A549 treated with dexamethasone at 1 μM for 4 hours (cell line): ENCODE measurements at places on chromosomes 11 and 22. TPM values are rescaled to one million over a fixed set of nuclear protein-coding genes. Genes with fewer than 3 reads are reported as not detected.

Gene CLCF1
- total RNA-seq = 28.8 to 36.7 TPM (median 32.5 TPM) in 5 replicates

Gene ZC3H12C
- 5.8 to 13.3 TPM (median 10.5 TPM) in 5 replicates for total RNA-seq

Gene OOSP1
- total RNA-seq = not detected in 5 replicates

Gene TLCD5
- 5.0 to 6.4 TPM (median 6.2 TPM) in 5 replicates for total RNA-seq

Gene OR51E2
- total RNA-seq = not detected in 5 replicates

Gene ADAMTS15
- total RNA-seq = 4.7 to 8.3 TPM (median 6.8 TPM) in 5 replicates

Gene CD248
- total RNA-seq = not detected in 5 replicates

Gene RIBC2
- 1.8 to 2.0 TPM (median 1.9 TPM) in 5 replicates for total RNA-seq

Gene SCUBE2
- 0.40 to 0.71 TPM (median 0.61 TPM) in 5 replicates for total RNA-seq

Gene UCP2
- total RNA-seq = 83.0 to 92.6 TPM (median 87.9 TPM) in 5 replicates

Gene CCDC81
- 0.15 to 0.27 TPM (median 0.19 TPM) in 5 replicates for total RNA-seq

Gene DBX1
- total RNA-seq = not detected in 5 replicates

Gene DDI1
- total RNA-seq = not detected in 5 replicates

Gene SLC5A1
- 0.02 to 0.11 TPM (median 0.07 TPM) in 5 replicates for total RNA-seq

Gene KRTAP5-7
- total RNA-seq = not detected in 5 replicates

Gene DNAJB13
- 0.56 to 0.95 TPM (median 0.78 TPM) in 5 replicates for total RNA-seq

Gene ARRB1
- 16.2 to 30.9 TPM (median 29.5 TPM) in 5 replicates for total RNA-seq

Gene PHETA2
- not detected in 5 replicates for total RNA-seq

Gene NXPE2
- 0.06 TPM in 1 of 5 replicates, not detected in the others for total RNA-seq

Gene CYP2D6
- 0.23 to 0.57 TPM (median 0.51 TPM) in 5 replicates for total RNA-seq

Gene RBFOX2
- 24.5 to 34.6 TPM (median 32.5 TPM) in 5 replicates for total RNA-seq

Gene RASD2
- 0.61 to 0.92 TPM (median 0.80 TPM) in 5 replicates for total RNA-seq

Gene VWA5A
- total RNA-seq = 0.13 to 0.24 TPM (median 0.18 TPM) in 5 replicates

Gene GAL3ST1
- total RNA-seq = 7.0 to 11.8 TPM (median 11.1 TPM) in 5 replicates

Gene CNGA4
- 0.06 to 0.09 TPM (median 0.07 TPM) in 5 replicates for total RNA-seq

Gene ROBO4
- total RNA-seq = 0.06 to 0.18 TPM in 2 of 5 replicates, not detected in the others

Gene FXYD6
- total RNA-seq = 0.11 to 0.39 TPM (median 0.31 TPM) in 5 replicates

Gene CASP5
- not detected in 5 replicates for total RNA-seq

Gene SEC14L3
- not detected in 5 replicates for total RNA-seq

Gene C11orf65
- total RNA-seq = 0.13 to 0.31 TPM (median 0.26 TPM) in 5 replicates

Gene GSTT2B
- total RNA-seq = 0.16 to 0.35 TPM (median 0.26 TPM) in 5 replicates

Gene ASRGL1
- 9.9 to 14.3 TPM (median 14.1 TPM) in 5 replicates for total RNA-seq

Gene MYO7A
- total RNA-seq = 0.92 to 1.4 TPM (median 1.3 TPM) in 5 replicates

Gene TSPAN32
- total RNA-seq = not detected in 5 replicates

Gene OR2D2
- not detected in 5 replicates for total RNA-seq

Gene RAG2
- not detected in 5 replicates for total RNA-seq

Gene TMEM218
- 19.6 to 23.0 TPM (median 22.9 TPM) in 5 replicates for total RNA-seq

Gene LRRC32
- 0.15 to 0.51 TPM (median 0.20 TPM) in 5 replicates for total RNA-seq

Gene KDM4E
- not detected in 5 replicates for total RNA-seq

Gene MIAT
- total RNA-seq = 0.11 to 0.38 TPM (median 0.25 TPM) in 5 replicates

Gene PTPN5
- 0.03 to 0.05 TPM in 2 of 5 replicates, not detected in the others for total RNA-seq

Gene GLYAT
- not detected in 5 replicates for total RNA-seq

Gene C22orf42
- not detected in 5 replicates for total RNA-seq

Gene NOX4
- total RNA-seq = 0.17 TPM in 1 of 5 replicates, not detected in the others

Gene KBTBD3
- 1.0 to 3.3 TPM (median 1.9 TPM) in 5 replicates for total RNA-seq

Gene PLA2G3
- total RNA-seq = not detected in 5 replicates

Gene PDGFD
- total RNA-seq = 6.8 to 8.8 TPM (median 7.2 TPM) in 5 replicates

Gene MMP12
- 0.04 to 0.12 TPM (median 0.08 TPM) in 4 of 5 replicates, not detected in the other for total RNA-seq
